ENCODE measurements at places on chromosomes 5 and 9. TPM values are rescaled to one million over a fixed set of nuclear protein-coding genes. Genes with fewer than 3 reads are reported as not detected.

GRCh38 chr5:68431601-68432337 lies 216.2 kb downstream of the PIK3R1 start:
- no peak for DNase-seq

- DNase-seq: no peak
These were observed 1202.4 kb upstream of the SEMA6A start for GRCh38 chr5:117776977-117777376.

DNA sequence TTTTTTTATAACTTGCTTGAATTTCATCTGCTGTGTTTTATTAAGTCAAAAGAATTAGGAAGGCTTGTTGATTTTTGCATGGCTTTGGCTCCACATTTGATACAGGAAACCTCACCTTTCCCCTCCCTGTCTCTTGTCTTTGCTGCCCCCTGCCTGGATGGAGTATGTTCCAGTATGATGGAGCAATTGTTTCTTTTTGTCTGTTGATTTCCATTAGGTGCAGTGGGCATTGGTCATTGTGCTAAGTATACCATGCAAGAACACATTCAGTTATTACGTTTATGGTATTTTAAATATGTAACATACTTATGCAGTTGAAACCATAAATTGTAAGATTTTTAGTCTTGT lies 19.6 kb downstream of the TJP2 start:
- DNase-seq: no peak

DNA sequence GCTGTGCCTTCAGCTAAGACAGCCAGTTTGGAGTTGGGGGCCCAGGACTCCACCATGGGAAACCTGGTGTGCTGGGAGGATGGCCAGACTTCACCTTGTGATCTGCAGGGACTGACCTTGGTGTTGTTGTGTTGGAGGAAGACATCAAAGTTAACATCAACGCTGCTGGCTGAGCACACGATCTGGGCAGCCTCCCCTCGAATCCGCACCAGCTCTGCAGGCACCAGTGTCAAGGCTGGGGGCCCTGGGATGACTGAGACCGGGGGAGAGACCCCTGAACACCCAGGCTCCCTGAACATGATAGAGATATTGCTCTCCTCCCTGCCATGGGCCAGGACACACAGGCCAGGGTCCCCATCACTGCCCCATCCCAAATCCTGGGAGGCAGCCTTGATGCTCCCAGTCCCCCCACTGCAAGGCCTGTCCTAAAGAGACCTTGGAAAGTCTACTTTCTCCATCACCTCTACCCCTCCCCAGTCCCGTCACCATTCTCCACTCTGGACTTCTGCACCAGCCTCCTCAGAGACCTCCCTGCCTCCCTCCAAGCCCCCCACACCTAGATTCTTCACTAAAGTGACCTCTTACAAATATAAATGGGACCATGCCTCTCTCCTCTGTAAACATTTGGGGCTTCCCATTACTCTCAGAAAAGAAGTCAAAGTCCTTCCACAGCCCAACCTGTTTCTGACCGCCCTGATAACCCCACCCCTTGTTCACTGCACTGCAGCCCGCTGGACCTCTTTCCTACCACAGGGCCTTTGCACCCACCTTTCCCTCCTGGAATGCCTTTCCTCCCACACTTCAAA lies 8.2 kb downstream of the CSF1R start:
- DNase-seq: no peak

DNA sequence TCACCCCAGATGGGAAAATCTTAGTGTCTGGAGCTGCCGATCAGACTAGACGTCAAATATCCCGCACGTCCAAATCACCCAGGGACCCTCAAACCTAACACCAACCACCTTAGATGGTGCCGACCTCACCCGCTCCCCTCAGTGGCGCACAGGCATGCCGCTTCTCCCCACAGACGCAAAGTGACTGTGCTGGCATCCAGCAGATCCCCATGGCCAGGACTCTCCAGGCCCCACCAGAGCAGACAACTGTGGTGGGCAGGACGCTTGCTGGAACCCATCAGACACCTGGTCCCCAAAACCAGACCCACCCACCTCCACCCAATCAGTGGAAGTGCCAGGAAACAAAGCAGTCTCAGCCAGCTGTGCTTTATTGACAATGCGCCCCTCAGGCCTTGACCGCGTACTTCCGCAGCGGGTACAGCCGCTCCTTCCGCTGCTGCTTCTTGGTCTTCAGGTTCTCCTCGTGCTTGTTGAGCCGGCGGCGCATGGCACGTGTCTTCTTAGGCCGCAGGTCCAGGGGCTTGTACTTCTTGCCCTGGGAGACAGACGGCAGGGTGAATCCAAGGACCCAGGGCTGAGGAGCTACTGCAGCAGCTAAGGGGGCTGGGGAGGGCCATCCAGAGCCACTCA lies 4.1 kb downstream of the RPL35 start:
- DNase-seq: no peak

TLN1 gene
- 144 TPM for polyA plus RNA-seq

NR2F1 gene
- polyA plus RNA-seq: 304 TPM
